ENCODE measurements at places on chromosomes 11 and 22.

- no peak for DNase-seq
Observed at GRCh38 chr11:86481399-86481798, 106.7 kb downstream of the CCDC81 start.

GRCh38 chr22:26245001-26245400, 75.7 kb downstream of the SEZ6L start:
- DNase-seq, result no peak

DNA sequence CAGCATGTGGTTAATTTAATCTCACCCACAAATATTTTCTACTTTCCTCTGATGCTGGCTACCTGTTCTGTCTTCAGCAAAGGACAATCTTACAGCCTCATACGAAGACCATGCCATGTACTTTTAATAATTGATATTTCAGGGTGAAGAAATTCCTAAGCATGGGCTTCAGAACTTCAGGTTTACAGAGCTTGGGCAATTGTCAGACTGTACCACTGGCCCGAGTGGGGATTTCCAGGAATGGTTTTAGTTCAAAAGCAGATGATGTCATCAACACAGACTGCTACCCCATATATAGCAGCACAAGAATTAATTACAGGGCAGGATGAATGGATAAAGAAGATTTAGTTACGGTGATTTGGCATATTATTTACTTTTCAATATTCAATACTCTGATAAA, 171.8 kb downstream of the ETS1 start:
- DNase-seq, result no peak

GRCh38 chr11:28110108-28110820, 2.1 kb downstream of the METTL15 start:
- peak; percentile 68 for DNase-seq

GRCh38 chr11:119025978-119026766, 4.5 kb downstream of the SLC37A4 start:
- no peak for DNase-seq

DNA sequence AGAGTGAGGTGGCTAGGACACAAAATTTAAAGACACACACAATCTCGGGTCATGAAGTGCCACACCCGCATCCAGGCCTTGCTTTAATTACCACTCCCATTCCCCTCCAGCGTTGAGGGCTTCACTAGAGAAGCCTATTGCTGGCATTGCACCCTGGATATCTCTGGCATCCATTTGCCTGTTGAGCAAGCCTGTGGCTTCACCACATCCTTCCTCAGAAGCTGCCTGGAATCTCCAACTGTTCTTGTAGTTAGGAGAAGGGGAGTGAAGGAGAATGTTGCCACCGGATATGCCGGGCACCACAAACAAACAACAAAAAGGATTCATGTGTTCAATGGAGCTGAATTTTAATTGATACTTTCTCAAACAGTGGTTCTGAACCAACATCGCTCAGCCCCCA, 34.4 kb upstream of the RCN1 start:
- DNase-seq, result no peak

- DNase-seq, result no peak
Observed at GRCh38 chr11:9231848-9232177, 33.3 kb downstream of the DENND5A start.

DNA sequence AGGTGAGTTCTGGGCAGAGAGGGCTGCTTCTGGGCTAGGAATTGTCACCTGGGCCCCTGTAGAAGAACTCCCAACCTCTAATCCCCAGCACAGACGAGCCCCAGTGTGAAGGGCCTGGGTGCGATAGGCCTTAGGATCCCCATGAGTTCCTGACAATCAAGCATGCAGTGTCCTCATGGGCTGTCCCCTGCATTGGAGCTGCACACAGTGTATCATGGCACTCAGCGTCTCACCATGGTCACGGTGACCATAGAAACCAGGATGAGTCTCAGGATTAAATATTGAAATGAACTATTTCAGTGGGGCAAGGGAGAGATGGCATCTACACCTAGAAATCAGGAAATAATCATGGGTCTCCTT, 292 bp downstream of the SCGB2A1 start:
- no peak for DNase-seq

- no peak for DNase-seq
Observed at GRCh38 chr11:99376463-99376862, 355.7 kb downstream of the CNTN5 start.

DNA sequence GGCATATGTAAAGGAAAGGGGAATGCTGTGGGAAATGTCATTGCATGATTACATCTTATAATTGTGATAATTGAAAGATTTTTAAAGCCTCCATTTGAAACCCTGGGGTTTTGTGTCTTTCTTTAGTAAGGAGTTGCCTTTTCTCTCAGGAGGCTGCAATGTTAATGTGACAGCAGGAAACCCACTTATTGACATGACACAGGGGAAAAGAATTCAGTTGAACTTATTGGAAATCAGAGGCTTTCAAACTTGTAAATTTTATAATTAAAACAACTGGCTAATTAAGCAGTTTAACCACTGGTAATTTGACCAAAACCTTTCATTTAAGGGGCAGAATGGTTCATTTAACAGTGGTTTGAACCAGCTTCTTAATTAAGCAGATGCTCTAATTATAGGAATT, 31.2 kb downstream of the MRPL48 start:
- DNase-seq, result no peak

DNA sequence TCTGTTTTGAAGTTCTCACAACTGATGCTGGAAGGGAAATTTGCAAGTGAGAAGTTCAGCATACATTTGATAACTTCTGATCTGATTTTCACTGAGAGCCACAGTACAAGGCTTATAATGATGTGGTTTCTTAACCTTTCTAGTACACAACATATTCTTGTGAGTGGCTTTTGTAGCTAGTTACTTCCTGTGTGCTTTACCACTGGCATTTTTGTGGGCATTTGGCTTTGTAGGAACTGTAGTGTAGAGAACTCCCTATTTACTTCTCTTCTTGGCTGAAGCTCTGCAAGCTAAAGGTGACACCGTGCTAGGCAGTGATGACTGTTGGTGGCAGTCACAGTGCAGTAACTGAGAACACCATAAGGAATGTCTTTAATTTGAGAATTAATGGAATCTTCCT, 14.9 kb downstream of the USP47 start:
- no peak for DNase-seq

GRCh38 chr11:118051611-118052461, 25.0 kb upstream of the TMPRSS4 start:
- no peak for DNase-seq

DNA sequence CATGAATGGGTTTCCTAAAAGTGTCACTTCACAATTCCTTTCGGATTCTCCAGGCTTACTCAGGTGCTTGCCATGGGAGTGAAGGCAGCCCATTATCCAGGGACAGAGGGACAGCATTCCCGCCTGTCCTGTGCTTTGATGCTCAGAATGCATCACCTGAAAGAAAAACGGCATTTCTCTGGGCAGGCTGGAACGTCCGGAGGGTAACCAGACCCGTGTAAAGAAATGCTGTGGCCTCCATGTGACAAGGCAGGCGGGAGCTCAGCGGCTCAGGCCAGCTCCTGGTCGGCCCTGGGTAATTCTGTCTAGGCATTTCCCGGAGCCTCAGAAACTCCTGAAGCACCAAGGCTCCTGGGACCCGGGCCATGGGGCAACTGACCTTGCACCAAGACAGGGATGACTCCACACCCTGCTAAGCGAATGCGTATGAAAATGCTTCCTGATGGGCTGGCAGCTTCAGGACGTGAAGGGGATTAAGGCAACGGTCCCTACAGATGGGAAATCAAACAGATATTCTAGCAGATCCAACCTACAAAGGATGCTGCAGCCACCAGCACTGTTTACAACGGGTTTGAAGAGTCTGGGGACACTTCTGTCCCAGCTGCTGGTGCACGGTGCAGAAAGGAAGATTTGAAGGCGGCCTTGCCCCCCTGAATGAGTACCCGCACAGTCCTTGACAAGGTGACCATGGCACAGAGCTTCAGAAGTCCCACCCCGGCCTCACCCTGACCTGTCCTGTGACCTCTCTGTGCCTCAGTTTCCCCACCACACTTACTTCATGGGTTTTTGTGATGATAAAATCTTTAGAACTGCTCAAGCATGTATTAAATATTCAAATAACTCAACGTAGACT, 13.6 kb upstream of the FGF3 start:
- DNase-seq, result no peak

DNA sequence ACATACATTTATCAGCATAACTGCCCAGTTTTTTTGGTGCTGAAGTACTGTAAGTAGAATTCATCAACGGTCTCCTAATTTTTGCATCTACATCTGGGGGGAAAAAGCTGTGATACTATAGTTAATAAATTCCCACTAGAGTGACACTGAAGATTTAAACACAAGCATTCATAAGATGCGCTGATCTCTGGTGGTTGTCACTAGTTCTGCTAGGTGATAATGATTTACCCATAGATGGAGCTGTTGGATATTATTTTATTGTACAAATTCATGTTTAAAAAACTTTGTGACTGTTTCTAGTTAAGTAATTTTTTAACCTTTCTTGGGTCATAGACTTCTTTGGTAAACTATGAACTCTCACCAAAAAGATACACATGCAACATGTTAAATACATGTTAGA, 106.6 kb downstream of the EMSY start:
- no peak for DNase-seq

DNA sequence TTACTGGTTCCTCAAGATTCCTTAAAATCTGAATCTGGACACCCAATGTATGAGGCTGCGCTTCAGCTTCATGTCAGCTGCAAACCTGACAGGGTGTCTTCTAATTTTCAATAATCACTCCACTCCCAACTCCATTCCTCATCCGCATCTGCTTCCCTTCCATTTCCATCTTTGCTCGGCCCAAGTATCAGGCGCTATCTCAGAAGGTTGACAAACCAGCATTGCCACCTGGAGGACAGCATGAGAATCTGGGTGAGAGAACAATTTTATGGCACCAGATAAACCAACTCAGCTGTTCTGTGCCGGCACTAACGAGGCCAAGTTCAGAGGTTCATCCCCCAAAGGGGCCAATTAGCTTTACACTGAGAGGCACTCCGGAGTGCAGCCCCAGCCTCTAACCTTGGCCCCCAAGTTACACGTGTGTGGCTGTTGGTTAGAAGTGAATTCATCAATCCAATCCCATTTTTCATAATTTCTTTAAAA, 79.1 kb upstream of the LMO2 start:
- no peak for DNase-seq

DNA sequence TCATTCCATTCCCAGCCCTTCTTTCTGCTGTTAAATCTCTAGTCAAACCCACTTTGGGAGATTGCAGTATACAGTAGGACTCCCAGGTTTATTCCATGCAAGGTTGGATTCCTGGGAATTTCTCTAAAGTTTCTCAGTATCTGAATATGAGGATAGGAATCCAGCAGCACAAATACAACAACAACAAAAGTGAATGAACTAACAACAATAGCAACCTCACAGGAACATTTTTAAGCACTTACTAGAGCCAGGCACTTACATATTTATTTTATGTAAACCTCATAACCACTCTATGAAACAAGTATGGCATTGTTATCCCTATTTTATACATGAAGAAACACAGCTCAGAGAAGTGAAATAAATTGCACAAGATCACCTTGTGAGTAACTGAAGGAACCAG, 1.9 kb downstream of the MMP7 start:
- no peak for DNase-seq

GRCh38 chr11:43267856-43268580, 43.8 kb upstream of the API5 start:
- DNase-seq, result peak; percentile 61

GRCh38 chr11:70550456-70551195, 152.3 kb downstream of the CTTN start:
- no peak for DNase-seq

DNA sequence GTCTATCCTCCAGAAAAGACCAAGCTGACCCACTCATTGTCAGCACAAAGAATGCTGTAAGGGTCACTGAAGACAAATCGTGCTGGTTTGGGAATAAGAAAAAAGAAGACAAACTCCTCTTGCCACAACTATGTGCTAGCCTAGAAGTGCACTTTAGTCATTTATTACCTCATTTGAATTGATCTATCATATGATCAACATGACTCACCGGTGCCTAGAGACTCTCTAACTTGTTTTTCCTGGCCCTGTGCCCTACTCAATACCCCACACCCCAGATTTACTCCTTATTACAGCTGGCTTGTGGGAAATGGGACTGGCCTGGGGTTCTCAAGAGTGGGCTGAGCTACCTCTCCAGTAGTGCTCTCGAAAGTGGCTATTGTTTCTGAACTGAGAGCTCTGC, 35.9 kb upstream of the HORMAD2 start:
- no peak for DNase-seq

- no peak for DNase-seq
Observed at GRCh38 chr22:29032014-29032475, 29.6 kb downstream of the C22orf31 start.

DNA sequence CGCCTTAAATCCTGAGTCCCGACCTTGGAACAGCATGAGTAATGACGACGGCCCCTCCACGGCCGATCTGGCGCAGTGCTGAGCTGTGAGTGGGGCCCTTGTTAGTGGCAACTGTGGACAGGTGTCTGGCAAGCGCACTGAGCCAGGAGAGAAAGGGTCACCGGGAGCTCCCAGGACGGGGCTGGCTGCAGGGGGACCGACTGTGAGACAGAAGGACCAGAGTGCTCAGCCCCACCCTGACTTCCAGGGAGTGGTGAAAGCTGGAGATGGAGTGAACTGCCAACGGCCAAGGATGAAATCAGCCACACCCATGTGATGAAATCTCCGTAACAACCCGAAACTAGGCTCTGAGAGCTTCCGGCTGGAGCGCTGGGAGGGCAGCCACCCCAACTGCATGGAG, 228.6 kb downstream of the BRD1 start:
- no peak for DNase-seq

- DNase-seq, result no peak
Observed at GRCh38 chr11:93974759-93975158, 46.4 kb upstream of the HEPHL1 start.

GRCh38 chr11:102534261-102534872, 3.8 kb upstream of the MMP7 start:
- DNase-seq, result no peak

DNA sequence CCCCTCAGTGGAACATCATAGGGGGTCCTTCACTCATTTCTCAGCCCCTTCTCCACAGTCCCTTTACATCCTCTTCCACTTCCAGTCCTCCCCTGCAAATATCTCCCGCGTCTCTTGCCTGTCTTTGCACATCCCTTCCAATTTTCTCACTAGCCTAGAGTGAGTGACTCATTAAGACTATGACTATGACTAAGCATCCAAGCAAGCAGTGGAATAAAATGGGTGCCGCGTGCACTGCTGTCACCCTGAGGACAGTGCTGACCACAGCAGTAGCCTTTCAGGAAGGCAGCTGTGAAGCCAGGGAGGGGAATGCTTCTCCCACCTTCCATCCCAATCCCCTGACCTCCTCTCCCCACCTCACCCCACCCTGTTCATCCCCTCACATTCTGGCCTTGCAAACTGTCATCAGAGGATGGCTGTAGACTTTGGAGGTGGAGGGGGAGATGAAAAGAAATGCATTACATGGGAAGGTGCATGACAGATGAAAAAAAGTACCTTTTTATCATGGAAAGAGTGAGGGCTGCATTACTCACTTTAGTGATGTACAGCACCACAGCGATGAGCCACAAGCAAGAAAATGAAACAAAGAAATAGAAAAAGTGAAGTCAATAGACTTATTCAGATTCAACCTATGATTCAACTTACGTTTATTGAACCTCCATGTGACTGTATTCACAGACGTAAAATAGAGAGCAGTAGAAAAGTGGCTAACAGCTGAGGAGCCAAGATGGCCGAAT, 948.2 kb downstream of the NTM start:
- DNase-seq, result no peak
